ENCODE measurements at places on chromosomes 16 and 17.

GRCh38 chr16:67025210-67025550 is 3.8 kb upstream of the CBFB start:
- no peak for DNase-seq

- peak; percentile 50 for DNase-seq
Measured at GRCh38 chr17:76736349-76737081, 616 bp downstream of the SRSF2 start.

DNA sequence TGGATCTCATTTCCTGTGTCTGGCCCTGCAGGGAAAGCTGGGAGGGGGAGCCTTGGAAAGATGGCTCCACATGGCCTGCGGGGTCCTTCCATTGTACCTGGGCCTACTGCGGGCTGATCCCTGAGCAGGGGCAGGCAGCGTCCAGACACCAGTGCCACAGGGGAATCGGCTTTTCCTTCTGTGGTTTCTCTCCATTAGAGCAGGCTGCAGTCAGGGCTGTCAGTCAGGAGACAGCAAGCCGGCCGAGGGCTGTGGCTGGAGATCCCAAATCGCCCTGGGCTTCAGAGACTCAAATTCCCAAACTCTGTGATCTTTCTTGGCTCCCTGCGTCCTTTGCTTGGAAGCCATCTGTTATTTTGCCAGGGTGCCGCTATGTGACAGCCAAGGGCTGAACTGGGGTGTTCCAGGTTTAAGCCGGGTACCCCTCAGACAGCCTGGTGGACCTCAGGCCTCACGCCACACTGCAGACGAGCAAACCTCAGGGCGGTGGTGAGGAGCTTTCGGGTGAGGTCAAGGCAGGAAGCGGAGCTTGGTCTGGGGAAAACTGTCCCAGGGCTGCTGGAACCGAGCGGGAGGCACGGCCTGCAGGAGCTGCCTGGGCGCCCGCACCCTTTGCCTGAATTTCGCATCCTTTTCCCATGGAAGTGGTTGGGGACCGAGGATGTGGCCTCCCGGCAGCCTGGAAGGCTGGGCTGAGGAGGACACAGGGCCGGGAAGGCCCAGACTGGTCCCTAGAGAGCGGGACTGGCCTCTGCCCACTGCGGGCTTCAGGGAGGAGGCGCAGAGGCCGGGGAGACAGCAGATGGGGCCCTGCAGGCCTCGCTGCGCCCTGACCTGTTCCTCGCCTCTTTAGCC is 1.5 kb upstream of the CPNE7 start:
- no peak for DNase-seq

GRCh38 chr17:70378076-70378475 is 208.7 kb downstream of the KCNJ2 start:
- DNase-seq: no peak

- no peak for DNase-seq
Measured at GRCh38 chr17:71522383-71522782, 598.4 kb upstream of the SOX9 start.

GRCh38 chr16:75116081-75116910 is at the start of gene LDHD:
LDHD (minus strand) TSS chr16:75116780; CDS start chr16:75116720, 60 bp downstream.
- DNase-seq: peak; percentile 61

- peak; percentile 54 for DNase-seq
Measured at GRCh38 chr17:2749784-2750181, 331 bp upstream of the CCDC92B start.

GRCh38 chr17:9890124-9890523 is 14.9 kb downstream of the RCVRN start:
- peak; percentile 34 for DNase-seq

GRCh38 chr17:77801545-77802332 is 156.8 kb upstream of the TNRC6C start:
- DNase-seq: no peak

GRCh38 chr17:80431246-80432195 is 16.6 kb downstream of the ENDOV start:
- no peak for DNase-seq

GRCh38 chr17:32998887-32999228 is 7.2 kb downstream of the SPACA3 start:
- DNase-seq: peak; percentile 72

- no peak for DNase-seq
Measured at GRCh38 chr16:84270071-84270470, 24.6 kb upstream of the WFDC1 start.

- no peak for DNase-seq
Measured at GRCh38 chr17:11140501-11140900, 100.5 kb upstream of the SHISA6 start.

DNA sequence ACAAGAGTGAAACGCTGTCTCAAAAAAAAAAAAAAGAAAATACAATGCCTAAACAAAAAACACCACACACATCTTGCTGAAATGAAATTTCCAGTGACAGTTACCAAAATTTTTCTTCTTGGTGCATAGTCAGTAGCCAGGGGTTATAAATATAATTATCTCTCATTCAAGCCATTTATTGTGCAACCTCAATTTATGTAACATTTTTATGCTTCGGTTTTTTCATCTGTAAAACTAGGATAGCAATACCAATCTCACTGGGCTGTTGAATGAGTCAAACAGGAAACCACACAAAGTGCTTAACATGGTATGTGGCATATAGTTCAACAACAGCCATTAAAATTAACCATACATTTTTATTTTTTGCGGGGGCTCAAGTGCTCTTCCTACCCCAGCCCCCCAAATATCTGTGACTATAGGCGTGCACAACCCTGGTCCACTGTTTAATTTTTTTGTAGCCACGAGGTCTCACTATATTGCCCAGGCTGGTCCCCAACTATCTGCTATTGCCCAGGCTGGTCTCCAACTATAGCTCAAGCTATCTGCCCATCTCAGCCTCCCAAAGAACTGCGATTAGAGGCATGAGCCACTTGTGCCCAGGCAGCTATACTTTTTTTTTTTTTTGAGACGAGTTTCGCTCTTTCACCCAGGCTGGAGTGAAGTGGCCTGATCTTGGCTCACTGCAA is 2.6 kb downstream of the COG4 start:
- DNase-seq: peak; percentile 67

DNA sequence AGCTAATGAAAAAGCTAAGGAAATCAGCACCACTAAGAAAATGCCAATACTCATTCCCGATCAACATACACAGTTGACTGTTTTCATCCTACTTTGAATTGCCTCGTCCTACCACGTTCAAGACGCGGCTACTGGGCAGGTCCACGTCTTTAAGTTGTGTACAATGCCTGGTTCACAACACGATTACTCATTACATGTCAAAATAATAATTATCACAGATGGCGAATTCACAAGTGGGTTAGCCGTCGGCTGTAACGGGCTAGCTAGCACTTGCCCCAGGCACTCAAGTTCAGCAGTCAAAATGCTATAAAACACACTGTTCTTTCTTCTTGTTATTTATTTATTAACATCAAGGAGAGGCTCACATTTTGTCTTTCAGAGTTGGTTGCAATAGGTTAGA is 124.2 kb downstream of the ZFHX3 start:
- DNase-seq: no peak

DNA sequence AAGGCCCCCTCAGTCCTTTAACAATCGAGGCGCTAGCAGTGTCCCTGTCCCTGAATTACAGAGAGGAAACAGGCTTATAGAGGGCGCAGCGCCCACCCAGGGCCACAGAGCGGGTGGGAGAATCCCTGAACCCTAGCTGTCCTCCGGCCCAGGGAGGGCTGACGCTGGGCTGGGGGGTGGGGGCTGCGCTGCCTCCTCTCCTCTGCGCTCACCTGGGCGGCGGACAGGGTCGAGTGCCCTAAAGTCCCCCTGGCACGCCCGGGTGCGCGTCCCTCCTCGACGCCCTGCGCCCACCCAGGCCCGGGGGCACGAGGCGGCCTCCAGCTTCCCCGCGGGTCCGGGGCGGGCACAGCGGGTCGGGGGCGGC is 200.4 kb upstream of the N4BP1 start:
- no peak for DNase-seq

All from fibroblast of mammary gland (primary cell).